ENCODE measurements at places on chromosomes 1 and 21.

DNA sequence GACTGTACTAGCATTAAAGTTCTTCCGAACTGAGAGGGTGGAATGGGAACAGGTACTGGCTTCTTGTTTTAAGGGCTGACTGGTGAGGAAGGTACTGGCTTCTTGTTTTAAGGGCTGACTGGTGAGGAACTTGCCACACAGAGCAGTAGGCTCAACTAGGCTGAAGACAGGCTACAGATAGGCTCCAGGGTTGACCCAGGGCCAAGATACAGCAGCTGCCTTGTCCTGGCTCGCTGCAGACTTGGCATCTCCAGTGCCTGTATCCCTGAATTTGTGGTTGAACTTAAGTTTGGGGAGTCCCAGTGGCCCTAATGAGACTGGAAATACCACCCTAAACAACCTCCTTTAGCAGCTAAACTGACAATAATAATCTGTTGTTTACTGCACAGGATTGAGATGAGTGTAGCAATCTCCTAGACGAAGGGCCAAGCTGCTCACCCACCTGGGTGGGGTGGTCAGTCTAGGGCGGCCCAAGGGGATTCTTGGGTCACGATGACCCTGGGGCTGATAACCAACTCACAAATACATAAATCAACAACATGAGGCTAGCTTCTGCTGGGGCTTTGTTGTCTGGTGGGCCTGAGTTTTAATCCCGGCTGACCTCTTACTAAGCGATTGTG lies 227.1 kb downstream of the DISC1 start:
- DNase-seq, result no peak

DNA sequence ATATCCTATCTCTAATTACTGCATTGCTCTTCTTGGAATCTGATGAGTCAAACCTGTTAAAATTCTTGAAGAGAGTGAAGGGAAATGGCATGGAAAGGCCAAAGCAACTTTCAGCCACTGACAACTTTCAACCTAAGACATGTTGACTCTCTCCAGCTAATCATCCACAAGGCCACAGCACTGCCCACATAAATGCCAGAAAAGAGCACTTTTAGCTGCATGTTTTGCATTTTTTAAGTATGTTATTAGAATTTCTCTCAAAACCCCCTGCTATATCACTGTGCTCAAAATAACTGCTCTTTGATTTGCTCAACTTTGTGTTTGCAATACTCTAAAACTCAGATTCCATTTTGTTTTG lies 352.5 kb downstream of the ADGRL2 start:
- no peak for DNase-seq

DNA sequence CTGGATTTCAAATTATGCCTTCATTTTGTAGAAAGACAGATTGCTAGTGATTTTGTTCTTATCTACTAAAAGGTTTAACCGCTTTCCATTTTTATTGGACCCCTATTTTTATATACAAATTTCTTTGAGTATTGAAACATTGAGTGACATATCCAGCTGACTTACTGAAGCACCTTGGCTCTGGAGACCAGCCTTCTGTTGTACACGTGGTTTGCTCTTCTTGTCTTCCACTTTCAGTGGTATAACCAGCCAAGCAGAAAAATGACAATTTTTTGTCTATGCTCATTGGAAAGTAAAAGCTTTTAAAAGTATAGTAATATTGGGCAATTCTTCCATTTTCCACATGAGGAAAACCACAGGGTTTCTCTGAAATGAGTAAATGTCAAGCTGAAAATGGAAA lies 4.4 kb downstream of the F13B start:
- DNase-seq, result no peak

GRCh38 chr1:980137-980571 lies 1.7 kb downstream of the PERM1 start:
- no peak for DNase-seq

Measured in tibial nerve (tissue), 4 donors.